ENCODE measurements at places on chromosomes 4 and X. TPM values are rescaled to one million over a fixed set of nuclear protein-coding genes. Genes with fewer than 3 reads are reported as not detected.
A peak's percentile ranks its signal among the peaks of the same experiment; 100 is the strongest.

DNA sequence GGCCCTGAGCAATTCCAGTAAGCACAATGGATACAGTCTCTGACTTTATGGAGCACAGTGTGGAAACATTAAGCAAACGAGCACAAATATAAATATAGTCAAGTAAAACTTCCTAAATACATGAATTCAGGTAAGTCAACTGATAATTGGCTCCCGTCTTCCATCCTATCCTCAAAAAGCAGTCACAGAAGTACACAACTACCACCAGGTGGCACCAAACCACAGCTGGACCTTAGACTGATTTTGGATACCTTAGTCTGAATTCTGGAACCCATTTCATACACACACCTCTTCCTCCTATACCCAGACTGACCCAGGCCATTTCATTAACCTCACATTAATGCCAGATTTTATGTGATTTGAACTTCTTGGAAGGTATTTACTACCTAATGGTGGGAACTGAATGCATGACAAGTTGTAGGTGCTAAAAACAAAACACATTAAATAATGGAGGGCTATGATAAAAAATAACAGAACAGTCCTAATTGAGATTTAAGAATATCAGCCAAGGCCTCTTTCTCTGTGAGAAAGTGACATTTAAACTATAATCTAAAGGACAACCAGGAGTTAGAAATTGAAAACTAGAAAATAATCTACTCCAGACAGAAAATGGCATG is 77.5 kb downstream of the ELF2 start:
- peak; percentile 76 for DNase-seq

GRCh38 chrX:13638021-13638420 is 14.9 kb upstream of the TCEANC start:
- no peak for DNase-seq

- DNase-seq: no peak
Measured at GRCh38 chrX:124771292-124771691, 424.9 kb downstream of the SH2D1A start.

DNA sequence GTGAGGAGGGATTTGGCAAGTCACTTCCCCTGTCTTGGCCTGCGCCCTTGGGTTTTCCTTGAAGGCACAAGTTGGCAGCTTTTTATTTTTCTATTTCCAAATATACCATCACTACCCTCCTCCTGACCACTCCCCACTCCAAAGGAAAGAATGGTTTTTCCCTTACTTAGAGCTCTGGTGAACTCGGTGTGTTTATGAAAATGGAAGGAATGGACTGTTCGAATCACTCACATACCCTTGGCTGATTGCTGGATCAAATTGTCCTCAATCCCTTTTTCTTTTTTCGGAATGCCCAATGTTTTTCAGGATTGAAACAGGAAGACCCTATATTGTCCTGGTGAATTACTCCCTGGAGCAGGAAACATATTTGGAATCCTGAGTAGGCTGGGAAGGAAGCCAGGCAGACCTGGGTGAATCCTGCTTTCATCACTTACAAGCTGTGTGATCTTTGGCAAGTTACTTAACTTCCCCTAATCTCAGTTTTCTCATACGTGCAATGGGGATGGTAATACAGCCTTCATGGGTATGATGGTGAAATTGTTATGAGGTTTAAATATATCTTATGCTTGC is 70.7 kb downstream of the RTL5 start:
- DNase-seq: no peak

DNA sequence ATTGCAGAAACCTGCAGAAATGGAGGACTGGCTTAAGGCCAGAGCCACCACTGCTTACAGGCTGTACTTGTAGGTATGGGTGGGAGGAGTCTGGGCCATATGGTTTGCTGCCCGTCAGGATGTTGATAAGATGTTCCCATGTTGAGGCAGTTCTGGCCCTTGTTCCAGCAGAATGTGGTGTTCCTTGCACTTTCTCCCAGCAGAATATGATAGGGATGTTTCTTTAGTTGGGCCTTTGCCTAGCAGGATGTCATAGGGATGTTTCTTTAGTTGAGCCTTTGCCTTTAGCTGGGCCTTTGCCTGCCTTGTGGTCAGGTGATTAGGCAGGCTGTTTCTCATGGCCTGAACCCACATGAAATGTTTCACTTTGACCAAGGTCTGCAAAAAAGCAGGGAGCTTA is 139.1 kb upstream of the PAQR3 start:
- DNase-seq: no peak

DNA sequence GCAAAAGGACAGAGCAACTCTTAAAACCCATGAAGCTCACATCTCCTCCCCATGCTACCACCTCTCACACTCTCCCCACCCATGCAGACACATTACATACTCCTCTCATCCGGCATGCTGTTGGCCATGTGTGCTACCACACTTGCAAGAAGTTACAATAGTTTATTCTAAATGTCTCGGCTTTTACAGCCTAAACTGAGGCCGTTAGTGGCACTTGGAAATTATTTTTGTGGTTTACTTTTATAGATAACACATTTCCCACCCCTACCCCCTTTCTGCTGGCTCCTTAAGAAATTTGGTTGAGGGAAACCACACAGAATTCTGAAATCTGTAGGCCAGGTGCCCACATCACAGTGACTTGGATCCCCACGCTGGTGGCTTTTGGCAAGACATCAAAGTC is 141.1 kb upstream of the HHIP start:
- no peak for DNase-seq

DNA sequence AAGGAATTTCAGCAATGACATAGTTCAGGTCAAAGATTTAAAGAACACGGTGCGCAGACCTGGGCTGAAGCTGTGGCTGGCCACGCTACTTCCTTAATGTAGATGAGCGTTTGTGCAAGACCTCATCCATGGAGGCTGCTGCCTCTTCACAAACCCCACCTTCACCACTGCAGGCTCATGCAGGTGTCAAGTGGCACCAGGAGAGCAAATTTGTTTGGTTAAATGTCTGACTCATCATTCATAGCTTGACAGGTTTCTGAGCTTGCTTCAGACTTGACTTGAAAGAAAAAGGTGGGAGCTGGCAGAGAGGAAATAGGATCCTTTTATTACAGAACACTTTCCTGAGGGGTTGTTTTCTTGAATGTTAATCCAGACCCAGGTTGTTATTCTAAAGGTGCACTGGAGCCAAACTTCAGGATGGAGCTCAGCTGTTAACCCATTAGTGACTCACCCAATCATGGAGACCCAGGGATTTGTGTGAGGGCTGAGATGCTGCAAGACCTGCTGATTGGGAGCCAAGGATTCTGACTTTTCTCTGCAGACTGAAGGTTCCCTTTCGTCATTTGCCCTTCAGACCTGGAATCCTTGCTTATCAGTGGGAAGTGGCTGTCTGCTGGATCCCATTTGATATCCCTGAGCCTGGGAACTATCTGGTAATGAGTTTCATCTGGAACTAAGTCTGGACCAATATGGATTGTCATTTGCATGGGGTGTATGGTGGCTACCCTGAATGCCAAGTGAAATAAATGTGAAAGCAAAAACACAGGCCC is 315.3 kb downstream of the PTTG2 start:
- no peak for DNase-seq

GRCh38 chr4:86963697-86964096 is 28.9 kb downstream of the AFF1 start:
- no peak for DNase-seq

DNA sequence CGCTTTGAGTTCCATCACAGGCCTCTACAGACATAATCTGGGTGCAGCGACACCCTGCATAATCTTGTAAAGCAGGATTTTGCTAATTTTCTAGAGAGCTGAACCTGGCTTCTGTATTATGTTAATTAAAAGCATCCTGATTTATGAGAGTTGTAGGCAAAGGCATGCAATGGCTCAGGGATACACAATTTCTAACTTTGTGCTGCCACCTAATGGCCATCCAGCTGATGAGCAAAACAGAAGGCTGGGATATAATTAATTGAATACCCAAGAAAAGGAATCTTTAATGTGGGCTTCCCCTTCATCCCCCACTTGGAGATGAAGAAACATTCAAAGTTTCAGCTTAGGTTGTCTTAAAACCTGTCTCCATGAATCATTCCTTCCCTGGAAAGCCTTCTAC is 78.1 kb downstream of the BMP15 start:
- DNase-seq: peak; percentile 11

DNA sequence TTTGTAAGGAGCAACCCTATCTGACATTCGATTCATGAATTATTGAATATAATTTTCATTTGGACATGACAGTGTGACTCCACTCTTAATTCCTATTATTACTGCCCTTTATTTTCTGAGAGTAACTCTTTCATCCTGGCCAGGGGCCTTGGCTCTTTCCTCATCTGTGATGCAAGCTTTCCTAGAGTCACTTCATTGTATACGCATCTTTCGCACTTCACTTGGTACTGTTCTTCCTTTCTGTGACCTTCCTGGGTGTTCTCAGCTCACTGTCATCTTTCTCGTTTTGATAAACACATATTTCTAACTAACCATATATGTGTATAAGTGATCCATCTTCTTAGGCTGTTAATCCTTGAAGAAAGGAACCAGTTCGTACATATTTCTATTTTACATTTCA is 160.3 kb downstream of the PDGFC start:
- DNase-seq: no peak

GRCh38 chr4:139401368-139401767 is 52.6 kb upstream of the RAB33B start:
- DNase-seq: no peak

- no peak for DNase-seq
Measured at GRCh38 chrX:19063030-19063429, 59.2 kb downstream of the ADGRG2 start.

- DNase-seq: no peak
Measured at GRCh38 chr4:59553063-59553720, 1646.9 kb upstream of the ADGRL3 start.

DNA sequence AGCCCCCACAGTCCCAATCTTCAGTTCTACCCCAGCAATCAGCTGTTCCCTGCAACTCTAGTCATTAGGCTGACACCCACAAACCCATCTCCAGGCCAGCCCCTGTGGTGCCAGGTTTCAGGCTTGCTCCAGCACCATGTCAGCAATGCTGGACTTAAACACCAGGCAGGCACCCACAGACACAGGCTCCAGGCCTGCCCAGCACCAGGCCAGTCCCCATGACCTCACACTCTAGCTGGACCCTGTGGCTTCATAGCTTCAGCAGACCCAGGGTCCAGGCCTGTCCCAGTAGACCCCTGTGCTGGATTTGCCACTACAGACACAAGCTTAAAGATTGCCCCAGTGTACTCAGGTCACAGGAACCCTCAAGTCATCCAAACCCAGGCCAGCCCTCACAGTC is 300.3 kb downstream of the CHIC1 start:
- DNase-seq: no peak

DNA sequence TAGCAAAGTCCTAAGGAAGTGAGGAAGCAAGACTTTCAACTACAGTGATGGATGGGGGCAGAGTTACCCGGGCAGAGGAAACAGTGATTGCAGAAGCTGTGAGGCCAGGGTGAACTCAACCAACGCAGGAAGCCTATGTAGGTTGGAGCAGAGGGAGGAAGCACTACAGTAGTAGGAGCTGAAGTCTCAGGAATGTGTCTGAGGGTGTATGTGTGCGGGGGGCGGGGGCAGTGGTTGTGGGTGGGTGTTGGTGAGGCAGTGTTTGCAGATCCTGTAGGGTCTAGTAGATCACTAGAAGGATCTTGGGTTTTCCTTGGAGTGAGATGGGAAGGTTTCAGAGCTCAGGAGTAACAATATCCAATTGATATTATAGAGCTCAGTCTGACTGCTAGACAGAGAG is 9.9 kb upstream of the MID1 start:
- DNase-seq: no peak

DNA sequence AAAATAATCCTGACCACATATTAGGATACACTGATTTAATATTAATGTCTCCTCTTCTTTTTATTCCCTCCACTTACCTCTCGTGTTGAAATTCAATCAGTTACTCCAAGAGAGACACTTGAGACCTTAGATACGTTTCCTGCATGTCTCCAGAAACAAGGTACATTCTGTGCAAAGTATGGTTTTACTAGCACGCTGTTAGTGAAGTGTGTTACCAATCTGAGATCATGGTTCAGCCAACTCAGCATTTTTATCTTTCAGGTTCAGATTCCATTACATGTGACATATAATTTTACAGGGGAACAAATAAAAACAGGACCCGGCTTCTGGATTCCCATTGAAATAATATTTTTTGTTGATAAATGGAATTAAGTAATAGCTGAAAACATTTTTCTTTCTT is 32.2 kb downstream of the PDLIM5 start:
- DNase-seq: no peak

DNA sequence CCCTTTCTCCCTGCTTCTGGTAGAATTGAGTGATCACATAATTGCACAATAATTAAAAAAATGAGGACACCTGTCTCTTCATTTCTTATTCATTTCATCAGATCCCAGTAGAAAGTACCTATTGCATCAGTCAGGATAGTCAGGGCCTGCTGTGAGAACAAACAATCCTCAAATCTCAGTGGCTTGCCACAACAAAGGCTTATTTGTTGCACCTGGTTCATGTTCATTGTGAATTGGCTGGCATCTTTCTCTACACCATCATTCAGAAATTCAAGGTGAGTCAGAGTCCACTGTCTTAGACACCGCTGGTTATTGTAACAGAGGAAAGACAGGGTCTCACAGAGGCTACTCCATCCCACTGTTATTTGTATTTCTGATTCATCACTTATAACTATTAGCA is 409.8 kb downstream of the STIM2 start:
- DNase-seq: no peak

- DNase-seq: no peak
Measured at GRCh38 chr4:154015578-154015977, 226.7 kb upstream of the SFRP2 start.

GRCh38 chr4:89868276-89868675 is 26.4 kb upstream of the MMRN1 start:
- DNase-seq: no peak

DNA sequence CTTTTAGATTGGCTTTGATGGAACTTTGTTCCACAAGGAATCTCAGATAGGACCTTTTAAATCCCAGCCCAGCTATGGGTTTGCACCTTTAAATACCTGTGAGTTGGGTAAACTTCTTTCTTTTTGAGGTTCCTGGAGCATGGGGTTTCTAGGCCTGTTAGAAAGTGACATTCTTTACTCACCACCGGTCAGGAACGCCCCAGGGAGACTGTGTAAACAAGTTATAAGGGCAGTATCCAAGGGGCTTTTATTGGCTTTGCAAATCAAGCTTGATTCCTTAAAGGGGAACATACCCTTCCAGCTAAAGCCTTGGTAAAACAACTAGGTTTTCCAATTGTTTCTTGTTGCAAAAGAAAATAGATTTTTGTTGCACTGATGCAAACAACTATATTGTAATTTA is 93.4 kb downstream of the TENT5D start:
- no peak for DNase-seq

GRCh38 chrX:13742397-13743176 is 8.0 kb downstream of the OFD1 start:
- DNase-seq: no peak

Gene MAGEB2
- polyA plus RNA-seq: not detected

Gene CRMP1
- polyA plus RNA-seq: 19.4 TPM

Gene SCML1
- 13.6 TPM for polyA plus RNA-seq

Gene SSX4
- not detected for polyA plus RNA-seq

Gene CXorf49B
- not detected for polyA plus RNA-seq

Gene TIGD4
- 3.6 TPM for polyA plus RNA-seq

Gene GIMD1
- polyA plus RNA-seq: 0.09 TPM

Gene FAM149A
- polyA plus RNA-seq: 5.8 TPM

Gene NEIL3
- polyA plus RNA-seq: 2.4 TPM

Gene MMGT1
- 16.8 TPM for polyA plus RNA-seq

Gene SOD3
- polyA plus RNA-seq: 27.4 TPM

Gene LUZP4
- polyA plus RNA-seq: not detected
